ENCODE measurements at places on chromosomes 3 and 15. TPM values are rescaled to one million over a fixed set of nuclear protein-coding genes. Genes with fewer than 3 reads are reported as not detected.

- H3K4me1 ChIP-seq, result peaks cover 27% of the 10 kb centered on the region
- peak; percentile 78 for DNase-seq
- H3K4me3 ChIP-seq, result no peak overlapping the region
- H3K27me3 ChIP-seq, result no peaks in the 10 kb centered on the region
- no peak overlapping the region for H3K27ac ChIP-seq
- H3K36me3 ChIP-seq, result no peaks in the 10 kb centered on the region
Measured at GRCh38 chr15:20356444-20356910, 185.1 kb downstream of the GOLGA6L6 start.

DNA sequence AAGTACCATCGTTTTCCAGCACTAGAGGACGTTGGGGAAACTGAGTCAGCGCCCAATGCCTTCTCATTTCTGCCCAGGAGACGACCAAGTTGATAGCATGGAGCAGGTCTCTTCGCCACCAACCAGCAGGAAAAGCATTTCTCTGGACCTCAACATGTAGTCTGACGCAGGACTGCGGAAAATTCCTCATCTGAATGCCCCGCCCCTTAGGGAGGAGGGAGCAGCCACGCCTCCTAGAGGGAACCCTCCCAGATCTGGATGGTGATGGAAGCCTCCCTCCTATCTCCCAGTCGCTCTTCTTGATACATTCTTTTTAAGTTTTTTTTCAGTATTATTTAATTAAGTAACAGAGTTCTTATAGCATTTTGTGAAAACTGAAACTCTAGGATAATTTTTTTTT is 17.4 kb upstream of the MINDY4B start:
- no peak overlapping the region for H3K27ac ChIP-seq
- no peak for DNase-seq
- no peaks in the 10 kb centered on the region for H3K27me3 ChIP-seq
- H3K4me3 ChIP-seq, result no peak overlapping the region
- H3K36me3 ChIP-seq, result no peaks in the 10 kb centered on the region

- H3K4me1 ChIP-seq, result no peaks in the 10 kb centered on the region
- no peak for DNase-seq
- H3K27ac ChIP-seq, result no peak overlapping the region
- no peaks in the 10 kb centered on the region for H3K27me3 ChIP-seq
- H3K36me3 ChIP-seq, result no peaks in the 10 kb centered on the region
Measured at GRCh38 chr3:62187022-62187431, 186.3 kb downstream of the FEZF2 start.

DNA sequence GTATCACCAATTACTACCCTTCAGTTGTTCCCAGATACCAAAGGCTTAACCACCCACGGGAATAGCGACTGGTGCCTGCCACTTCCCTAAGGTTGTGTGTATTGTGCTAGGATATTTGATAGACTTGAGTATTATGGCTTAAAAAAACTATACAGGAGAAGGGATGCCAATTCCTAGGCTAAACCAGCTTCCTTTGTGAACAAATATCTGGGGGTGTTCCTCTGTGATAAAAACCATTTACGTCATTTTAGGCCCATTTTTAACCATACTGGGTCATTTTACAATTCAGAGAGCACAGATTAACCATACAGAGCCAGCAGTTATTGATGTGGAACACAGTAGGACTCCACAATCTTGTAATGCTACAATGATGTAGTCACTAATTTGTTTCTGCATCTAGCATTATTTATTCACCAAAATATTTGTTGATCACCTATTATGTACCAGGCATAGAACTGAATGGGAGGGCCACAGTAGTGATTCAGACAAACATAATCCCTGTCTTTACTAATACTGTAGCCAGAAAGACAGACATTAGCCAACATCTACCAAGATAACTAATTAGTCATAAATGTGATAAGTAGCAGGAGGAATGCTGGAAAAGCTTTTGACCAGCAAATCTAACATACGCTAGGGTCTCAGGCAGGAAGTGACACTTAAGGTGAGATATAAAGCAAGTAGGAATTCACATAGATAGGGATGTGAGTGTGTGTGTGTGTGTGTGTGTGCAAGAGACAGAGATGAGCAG is 184.8 kb downstream of the MECOM start:
- no peak overlapping the region for H3K27ac ChIP-seq
- H3K4me3 ChIP-seq, result no peak overlapping the region
- DNase-seq, result no peak

The FGF7 gene
- total RNA-seq, result 0.08 TPM
